ENCODE measurements at places on chromosomes 7 and 10.

GRCh38 chr10:59803714-59804113 lies 50.5 kb upstream of the MRLN start:
- DNase-seq = no peak

- DNase-seq = no peak
Measured at GRCh38 chr10:106185951-106186350, 978.6 kb downstream of the SORCS1 start.

- no peak for DNase-seq
Measured at GRCh38 chr10:112832361-112832878, 117.6 kb upstream of the TCF7L2 start.

DNA sequence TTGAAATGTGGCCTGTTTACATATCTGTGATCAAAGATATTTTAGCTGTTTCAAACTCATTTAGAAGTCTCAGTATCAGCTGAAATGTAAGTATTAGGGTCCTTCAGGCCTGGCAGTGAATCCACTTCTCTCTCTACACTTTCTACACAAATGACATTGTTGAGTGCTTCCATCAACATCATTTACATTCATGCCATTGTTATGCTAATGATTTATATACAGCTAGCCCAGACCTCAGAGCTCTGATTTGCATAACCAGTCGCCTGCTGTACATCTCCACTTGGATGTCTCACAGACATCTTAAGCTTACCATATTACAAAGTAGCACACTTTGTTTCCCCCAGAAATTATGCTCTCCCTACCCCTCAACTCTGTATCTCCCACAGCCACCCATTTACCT lies 71.6 kb downstream of the GSDME start:
- DNase-seq = no peak

DNA sequence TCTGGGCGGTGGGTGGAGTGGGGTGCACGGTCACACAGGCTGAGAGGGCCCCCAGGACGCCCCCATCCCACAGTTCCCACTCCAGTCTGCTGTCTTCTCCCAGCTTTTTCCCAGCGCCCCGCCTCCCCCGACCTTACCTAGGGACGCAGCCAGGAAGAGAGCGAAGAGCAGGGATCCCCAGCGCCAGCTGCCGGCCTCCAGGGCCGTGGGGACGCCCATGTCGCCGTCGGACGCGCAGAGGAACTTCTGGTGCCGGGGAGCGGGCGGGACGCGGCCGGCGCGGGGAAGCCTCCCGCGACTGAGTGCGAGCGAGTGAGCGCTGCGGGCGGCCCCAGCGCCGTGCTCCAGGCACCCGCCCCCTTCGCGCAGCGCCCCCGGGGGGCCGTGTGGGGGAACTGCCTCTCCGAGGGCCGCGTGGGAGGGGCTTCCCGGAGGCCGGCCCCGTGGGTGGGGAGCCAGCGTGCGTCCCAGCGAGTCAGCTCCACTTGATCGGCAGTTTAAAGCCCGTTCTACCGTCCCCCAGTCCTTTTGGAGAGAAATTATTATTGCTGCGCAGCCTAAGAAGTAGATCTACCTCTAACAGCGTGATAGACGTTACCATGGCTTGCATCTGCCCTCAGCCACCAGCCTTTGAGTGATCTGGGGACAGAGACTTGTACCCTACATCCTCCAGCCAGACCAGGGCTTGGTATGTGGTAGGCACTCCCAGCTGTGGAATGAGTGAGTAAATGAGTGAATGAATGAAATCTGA lies at the start of gene VSIR:
VSIR (minus strand) TSS at position 300 of the 751 bp plus-strand sequence; CDS start at position 219, 81 bp downstream.
- DNase-seq = peak; percentile 95

GRCh38 chr7:13508586-13508985 lies 480.9 kb downstream of the ETV1 start:
- DNase-seq = no peak

GRCh38 chr7:145169908-145170307 lies 334.1 kb upstream of the TPK1 start:
- DNase-seq = no peak

- no peak for DNase-seq
Measured at GRCh38 chr10:27388761-27389399, 115.2 kb upstream of the RAB18 start.

DNA sequence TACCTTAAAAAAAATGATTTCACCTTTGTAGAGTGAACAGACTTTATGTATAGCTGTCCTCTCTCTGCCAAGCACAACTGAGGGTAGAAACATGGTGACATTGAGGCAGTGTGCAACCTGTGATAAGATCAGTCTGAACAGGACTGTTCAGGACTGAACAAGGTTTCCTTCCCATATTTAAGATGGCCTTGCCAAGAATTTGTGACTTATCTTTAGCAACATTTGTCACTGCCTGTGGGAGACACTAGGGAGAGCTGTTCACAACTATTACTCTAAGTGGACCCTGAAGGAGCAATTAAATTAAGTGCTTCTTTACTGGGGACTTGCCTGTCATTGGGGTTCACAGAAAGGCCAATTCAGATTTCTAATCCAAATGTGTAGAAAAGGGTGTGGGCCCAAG lies 6.7 kb downstream of the OR13A1 start:
- no peak for DNase-seq

- DNase-seq = no peak
Measured at GRCh38 chr7:20021831-20022230, 195.4 kb downstream of the MACC1 start.

Measured in activated effector memory CD4-positive, alpha-beta T cell treated with Interleukin-2 at 50 U/mL for 16 hours (primary cell).